Gastrocnemius medialis (tissue), 4 donors: ENCODE measurements at places on chromosomes 2 and 18. TPM values are rescaled to one million over a fixed set of nuclear protein-coding genes. Genes with fewer than 3 reads are reported as not detected.

- no peak for DNase-seq
Measured at GRCh38 chr18:62710417-62710816, 4.9 kb upstream of the PHLPP1 start.

DNA sequence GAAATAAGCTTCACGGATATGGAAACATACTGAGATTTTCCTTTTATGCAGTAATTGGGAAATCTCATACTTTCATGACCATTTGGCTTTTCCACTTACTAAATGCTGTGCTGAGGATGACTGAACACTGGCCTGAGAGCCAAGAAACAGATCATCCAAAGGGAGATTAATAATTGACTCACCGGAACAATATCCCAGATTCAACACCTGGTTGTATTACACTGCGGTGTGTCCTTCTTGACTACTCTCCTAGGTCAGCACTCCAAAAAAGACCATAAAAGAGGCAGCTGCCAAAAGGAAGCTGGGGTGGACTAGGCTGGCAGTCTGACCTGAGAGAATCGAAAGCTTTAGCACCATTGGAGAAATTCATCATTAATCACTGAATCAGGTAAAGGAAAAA is 469.1 kb downstream of the CBLN2 start:
- DNase-seq: no peak

DNA sequence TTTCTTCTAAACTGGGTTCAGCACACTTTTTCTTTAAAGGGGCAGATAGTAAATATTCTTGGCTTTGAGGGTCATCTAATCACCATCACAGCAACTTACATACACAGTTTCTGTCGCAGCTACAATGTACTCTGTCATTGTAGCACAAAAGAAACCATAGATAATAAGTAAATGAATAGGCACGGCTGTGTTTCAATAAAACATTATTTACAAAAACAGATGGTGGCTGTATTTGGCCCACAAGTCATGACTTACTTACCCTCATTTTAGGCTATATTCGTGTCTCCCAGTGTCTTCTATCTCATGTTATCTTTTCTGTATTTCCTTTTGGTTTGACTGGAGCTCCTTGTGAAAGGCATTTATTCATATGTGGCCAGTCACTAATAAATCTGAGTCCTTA is 168.3 kb downstream of the MAP2 start:
- DNase-seq: no peak

DNA sequence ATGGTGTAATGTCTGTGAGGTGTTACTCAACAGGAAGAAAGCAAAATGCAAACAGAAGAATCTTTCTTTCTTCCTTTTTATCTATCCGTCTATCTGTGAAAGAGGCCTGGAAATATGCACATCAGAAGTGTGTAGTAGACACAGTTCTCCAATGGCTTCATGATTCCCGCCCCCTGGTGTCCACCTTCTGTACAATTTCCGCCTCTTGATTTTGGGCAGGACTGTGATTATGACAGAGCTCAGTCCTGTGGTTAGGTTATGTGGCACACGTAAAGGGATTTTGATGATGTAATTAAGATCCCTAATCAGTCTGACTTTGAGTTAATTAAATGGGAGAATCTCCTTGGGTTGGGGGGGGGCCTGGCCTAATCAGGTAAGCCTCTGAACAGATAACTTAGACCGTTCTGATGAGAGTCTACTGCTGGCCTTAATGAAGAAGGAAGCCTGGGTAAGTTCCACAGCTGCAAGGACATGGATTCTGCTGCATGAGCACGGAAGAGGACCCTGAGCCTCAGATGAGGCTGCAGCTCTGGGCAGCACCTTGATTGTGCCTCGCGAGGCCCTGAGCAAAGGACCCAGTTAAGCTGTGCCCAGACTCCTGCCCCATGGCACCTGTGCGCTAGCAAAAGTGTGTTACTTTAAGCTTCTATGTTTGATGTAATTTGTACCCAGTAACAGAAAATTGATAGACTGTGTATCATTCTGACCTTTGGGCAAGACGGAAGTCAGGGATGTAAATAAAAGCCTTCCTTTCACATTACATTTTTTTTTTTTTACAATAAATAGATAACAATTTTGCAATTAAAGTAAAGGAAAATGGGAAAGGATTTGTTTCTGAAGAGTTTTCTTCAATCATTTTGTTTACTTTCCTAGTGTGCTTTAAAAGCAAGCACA is 11.3 kb upstream of the KCNF1 start:
- no peak for DNase-seq

GRCh38 chr2:47660168-47660567 is 122.8 kb upstream of the MSH6 start:
- DNase-seq: no peak

DNA sequence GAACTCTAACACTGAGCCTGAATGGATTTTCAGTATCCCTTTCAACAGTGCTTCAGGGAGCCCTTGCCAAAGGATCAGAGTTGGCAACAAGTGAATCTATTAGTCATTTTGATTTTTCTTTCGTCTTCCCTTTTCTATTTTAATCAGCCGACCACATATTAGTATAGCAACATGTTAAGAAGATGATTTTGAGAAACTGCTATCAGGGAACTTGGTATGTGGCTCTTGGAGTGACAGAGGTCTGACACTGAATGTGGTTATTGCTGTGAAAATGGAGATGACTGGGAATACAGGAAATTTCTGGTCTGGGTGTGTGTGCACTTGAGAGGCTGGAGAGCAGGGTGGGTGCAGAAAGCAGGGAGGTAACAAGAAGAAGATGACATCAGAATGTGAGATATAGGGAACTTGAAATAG is 28.7 kb upstream of the IL1RL1 start:
- no peak for DNase-seq

GRCh38 chr18:6795307-6795706 is 65.8 kb downstream of the ARHGAP28 start:
- DNase-seq: no peak

- DNase-seq: no peak
Measured at GRCh38 chr2:233680361-233681045, 1.2 kb upstream of the UGT1A7 start.

DNA sequence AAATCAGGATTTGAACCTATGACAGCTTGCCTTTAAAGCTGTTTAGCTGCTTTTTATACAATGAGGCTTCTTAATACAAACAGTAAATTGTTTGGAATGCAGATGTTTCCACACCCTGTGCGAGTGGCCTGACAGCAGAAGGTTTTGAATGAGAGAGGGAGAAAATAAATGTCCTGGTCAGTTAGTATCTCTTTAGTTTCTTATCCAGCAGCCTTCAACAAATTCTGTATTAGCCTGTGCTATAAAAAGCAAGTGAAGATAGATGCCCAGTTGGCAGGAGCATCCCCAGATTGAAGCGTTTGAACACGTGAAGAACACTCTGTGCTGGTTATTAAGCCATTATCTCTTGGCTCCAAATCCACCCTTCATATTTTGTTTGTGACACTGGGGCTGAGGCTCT is 70.6 kb downstream of the CERS6 start:
- peak; percentile 71 for DNase-seq

GRCh38 chr2:175363699-175364098 is 182.2 kb upstream of the ATP5MC3 start:
- no peak for DNase-seq

Gene HMSD
- total RNA-seq: not detected

Gene GYPC
- 70.8 TPM for total RNA-seq

Gene TNP1
- total RNA-seq: not detected
